Panc1 (cell line): ENCODE measurements at places on chromosomes 7 and 10.

- no peak for DNase-seq
These were observed 87.9 kb downstream of the RNF216 start for GRCh38 chr7:5693529-5693928.

- DNase-seq, result no peak
These were observed 77.8 kb downstream of the PDGFA start for GRCh38 chr7:441684-442421.

DNA sequence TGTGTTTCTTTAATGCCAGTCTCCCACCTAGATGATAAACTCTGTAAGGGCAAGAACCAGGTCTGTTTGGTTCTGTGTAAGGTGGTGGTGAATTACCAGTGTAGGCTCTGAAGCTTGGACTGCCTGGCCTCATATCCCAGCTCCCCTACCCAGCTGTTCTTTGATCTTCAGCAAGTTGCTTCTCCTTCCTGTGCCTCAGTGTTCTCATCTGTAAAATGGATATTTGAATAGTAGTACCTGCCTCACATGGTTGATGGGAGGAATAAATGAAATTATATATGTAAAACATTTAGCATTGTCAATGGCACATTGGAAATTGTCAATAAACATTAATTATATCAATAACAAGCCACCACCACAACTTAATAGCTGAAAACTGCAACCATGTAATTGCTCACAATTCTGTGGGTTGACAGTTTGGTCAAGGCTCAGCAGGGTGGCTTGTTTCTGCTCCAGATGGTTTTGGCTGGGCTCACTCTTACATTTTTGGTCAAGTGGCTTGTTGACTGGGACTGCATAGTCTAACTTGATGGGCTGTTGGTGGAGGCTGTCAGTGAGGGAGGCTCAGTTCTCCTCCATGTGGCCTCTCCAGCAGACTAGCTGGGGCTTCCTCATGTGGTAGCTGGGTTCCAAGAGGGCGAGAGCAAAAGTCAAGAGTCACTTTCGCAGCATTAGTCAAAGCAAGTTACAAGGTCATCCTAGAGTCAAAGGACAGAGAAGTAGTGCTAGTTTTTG, 84.5 kb upstream of the DUSP5 start:
- no peak for DNase-seq

- DNase-seq, result no peak
These were observed 70.8 kb upstream of the ZNF438 start for GRCh38 chr10:31102421-31102820.

- DNase-seq, result no peak
These were observed 145.5 kb upstream of the CELF2 start for GRCh38 chr10:10872035-10872673.

GRCh38 chr7:139078399-139078798, 31.1 kb downstream of the ZC3HAV1 start:
- no peak for DNase-seq

DNA sequence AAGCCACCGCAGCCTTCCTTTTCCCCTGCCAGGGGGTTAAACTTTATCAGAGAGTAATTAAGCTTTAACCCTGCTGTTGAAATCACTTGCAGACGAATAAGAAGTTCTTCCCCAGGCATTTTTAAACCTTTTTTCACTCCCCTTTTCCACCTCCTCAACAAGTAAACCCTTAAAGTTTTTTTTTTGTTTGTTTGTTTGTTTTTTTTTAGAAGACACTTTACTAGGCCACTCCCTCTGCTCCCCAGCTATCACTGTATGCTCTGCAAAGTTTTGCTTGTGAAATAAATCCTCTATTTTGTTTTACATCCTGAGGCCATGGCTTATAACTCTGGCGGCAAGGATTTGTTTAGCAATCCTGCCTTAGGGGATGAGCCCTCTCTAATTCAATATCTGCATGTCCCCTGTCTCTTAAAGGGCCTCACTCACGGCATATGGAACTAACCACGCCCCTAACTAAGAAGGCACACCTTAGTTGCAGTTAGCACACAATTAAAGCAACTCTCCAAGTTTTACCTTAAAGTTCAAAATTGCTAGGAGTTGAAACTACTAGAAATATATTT, 1354.7 kb upstream of the LRRTM3 start:
- DNase-seq, result no peak

DNA sequence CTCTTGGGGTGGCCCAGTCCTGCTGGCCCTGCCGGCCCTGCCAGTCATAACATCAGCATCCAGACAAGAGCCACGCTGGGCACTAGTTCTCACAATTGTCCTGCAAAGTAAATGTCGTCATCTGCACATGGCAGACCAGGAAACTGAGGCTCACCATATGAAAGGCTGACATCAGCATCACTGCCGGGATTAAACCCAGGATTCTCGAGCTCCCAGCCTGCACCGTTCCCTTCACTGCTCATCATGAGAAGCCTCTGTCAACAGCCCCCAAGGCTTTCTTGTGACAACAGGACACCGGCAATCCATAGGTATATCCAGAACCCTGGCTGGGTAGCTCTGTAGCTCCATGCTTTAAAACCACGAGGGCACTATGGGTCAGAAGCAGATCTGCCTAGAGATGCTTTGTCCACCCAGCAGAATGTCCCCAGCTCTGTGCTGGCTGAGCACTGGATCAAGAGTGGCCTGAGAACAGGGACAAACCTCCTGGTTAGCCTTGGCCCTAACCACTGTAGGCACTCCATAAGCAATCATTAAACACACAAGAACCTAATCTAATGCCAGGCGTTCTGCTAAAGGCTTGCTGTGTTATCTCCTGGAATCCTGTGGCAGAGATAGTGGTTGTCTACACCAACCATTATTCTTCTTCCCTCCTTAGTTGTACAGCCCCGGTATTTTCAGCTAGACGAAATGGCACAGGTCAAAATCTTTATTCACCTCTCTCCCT, 41.2 kb upstream of the C10orf71 start:
- DNase-seq, result no peak
